ENCODE measurements at places on chromosomes 1 and 21. TPM values are rescaled to one million over a fixed set of nuclear protein-coding genes. Genes with fewer than 3 reads are reported as not detected.

RAB25 gene
- not detected for total RNA-seq

FCRL5 gene
- total RNA-seq: 0.39 TPM

ANGPTL3 gene
- total RNA-seq: not detected

LORICRIN gene
- not detected for total RNA-seq

NBPF6 gene
- total RNA-seq: 0.52 TPM

RAB42 gene
- total RNA-seq: not detected

DNA sequence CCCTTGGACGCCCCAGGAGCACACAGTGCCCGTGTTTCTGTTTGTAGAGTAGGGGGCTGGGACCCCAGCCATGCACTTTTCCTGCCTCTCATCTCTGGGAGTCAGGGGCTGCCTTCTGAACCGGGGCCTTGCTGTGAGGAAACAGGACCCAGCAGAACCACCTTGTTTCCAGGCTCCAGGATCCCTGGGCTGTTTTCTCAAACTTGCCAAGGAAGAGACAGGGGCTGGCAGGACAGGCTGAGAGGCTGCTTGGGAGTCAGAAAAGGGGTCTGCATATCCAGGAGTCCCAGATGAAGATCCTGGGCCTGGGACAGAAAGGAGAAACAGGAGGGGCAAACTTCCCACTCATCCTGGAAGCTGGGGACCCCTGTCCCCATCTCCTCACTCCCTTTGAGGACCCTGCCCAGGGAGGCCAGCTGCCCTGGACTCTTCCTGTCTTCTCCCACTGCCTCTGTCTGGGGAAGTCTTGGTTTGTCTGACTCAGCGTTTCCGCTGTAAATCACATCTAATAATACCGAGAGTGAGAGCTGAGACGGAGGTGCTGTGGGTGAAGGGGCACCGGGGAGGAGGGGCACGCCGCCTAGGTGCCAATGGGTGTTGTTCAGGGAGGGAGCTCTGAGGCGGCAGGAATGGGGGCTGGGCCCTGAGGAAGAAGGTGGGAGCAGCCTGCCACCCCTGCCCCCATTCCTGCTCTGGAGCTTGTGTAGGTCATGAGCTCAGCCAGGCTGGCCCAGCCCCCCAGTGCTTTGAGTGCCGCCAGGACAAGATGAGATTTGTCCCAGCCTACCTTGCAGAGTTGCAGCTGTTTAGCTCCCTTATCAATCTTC lies 16.7 kb downstream of the POU3F1 start:
- peaks cover 45% of the 10 kb centered on the region for H3K4me1 ChIP-seq
- H3K27ac ChIP-seq: peak overlapping the region; percentile 94

DNA sequence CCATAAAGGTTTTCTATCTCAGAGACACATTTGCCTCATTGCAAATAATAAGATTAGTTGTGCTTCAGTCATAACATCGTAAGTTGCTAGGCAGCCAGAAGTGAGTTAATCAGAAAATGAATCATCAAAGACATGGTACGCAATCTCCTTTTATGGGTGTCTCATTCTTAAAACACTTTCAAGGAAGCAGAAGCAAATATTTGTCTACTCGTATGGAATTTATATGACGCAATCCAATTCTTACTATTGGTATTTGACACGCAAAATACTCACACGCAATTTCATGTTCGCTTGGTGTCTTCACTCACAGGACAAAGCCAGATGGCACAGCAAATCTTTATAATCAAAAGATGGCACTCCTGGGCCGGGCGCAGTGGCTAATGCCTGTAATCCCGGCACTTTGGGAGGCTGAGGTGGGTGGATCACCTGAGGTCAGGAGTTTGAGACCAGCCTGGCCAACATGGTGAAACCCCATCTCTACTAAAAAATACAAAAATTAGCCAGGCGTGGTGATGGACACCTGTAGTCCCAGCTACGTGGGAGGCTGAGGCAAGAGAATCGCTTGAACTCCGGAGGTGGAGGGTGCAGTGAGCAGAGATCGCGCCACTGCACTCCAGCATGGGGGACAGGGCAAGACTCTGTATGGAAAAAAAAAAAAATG lies 56.4 kb downstream of the HLCS start:
- H3K36me3 ChIP-seq: no peaks in the 10 kb centered on the region
- H3K4me3 ChIP-seq: no peak overlapping the region
- no peaks in the 10 kb centered on the region for H3K27me3 ChIP-seq
- peaks cover 13% of the 10 kb centered on the region for H3K4me1 ChIP-seq
- DNase-seq: no peak
- H3K27ac ChIP-seq: peak overlapping the region; percentile 67

GRCh38 chr1:37472994-37473393 lies 1.4 kb upstream of the ZC3H12A start:
- DNase-seq: no peak
- no peaks in the 10 kb centered on the region for H3K27me3 ChIP-seq
- peak overlapping the region; percentile 77 for H3K27ac ChIP-seq
- peaks cover 17% of the 10 kb centered on the region for H3K36me3 ChIP-seq

GRCh38 chr1:113170519-113170918 lies 97.5 kb downstream of the LRIG2 start:
- no peak overlapping the region for H3K27ac ChIP-seq
- H3K36me3 ChIP-seq: peaks cover 10% of the 10 kb centered on the region
- no peaks in the 10 kb centered on the region for H3K4me1 ChIP-seq
- peaks cover 27% of the 10 kb centered on the region for H3K27me3 ChIP-seq

GRCh38 chr1:46800742-46801141 lies 1.9 kb downstream of the CYP4B1 start:
- no peak overlapping the region for H3K4me3 ChIP-seq
- no peaks in the 10 kb centered on the region for H3K36me3 ChIP-seq
- H3K27me3 ChIP-seq: peaks cover 37% of the 10 kb centered on the region
- no peak overlapping the region for H3K27ac ChIP-seq
- H3K4me1 ChIP-seq: no peaks in the 10 kb centered on the region
